ENCODE measurements at places on chromosomes 1 and 21. TPM values are rescaled to one million over a fixed set of nuclear protein-coding genes. Genes with fewer than 3 reads are reported as not detected.
A peak's percentile ranks its signal among the peaks of the same experiment; 100 is the strongest.

DNA sequence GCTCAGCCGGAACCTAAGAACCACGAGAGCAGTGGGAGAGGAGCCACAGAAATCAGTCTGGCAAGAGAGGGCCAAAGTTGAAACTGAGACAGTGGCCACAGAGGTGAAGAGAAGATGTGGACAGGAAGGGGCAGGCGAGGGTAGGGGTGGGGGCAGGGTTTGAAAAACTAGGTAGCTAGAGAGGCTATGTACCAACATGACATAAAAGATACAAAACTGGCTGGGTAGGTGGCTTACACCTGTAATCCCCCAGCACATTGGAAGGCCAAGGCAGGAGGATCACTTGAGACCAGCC, 28.4 kb upstream of the TIAM1 start:
- DNase-seq, result no peak

- DNase-seq, result no peak
These were observed 183.9 kb downstream of the C1orf94 start for GRCh38 chr1:34360574-34360973.

- DNase-seq, result no peak
These were observed 9.0 kb upstream of the TBX19 start for GRCh38 chr1:168271636-168272035.

IFNLR1 gene
- 1.0 TPM for total RNA-seq

TCHH gene
- not detected for total RNA-seq

GRCh38 chr1:78223417-78224215, 177.8 kb downstream of the GIPC2 start:
- no peak for DNase-seq

GRCh38 chr1:8397511-8397910, 79.6 kb downstream of the SLC45A1 start:
- DNase-seq, result no peak

GJB5 gene
- not detected for total RNA-seq

UBASH3A gene
- total RNA-seq, result 41.9 TPM

PTTG1IP gene
- 95.6 TPM for total RNA-seq

- no peak for DNase-seq
These were observed 8.3 kb downstream of the DNAI4 start for GRCh38 chr1:66916320-66916719.

DNA sequence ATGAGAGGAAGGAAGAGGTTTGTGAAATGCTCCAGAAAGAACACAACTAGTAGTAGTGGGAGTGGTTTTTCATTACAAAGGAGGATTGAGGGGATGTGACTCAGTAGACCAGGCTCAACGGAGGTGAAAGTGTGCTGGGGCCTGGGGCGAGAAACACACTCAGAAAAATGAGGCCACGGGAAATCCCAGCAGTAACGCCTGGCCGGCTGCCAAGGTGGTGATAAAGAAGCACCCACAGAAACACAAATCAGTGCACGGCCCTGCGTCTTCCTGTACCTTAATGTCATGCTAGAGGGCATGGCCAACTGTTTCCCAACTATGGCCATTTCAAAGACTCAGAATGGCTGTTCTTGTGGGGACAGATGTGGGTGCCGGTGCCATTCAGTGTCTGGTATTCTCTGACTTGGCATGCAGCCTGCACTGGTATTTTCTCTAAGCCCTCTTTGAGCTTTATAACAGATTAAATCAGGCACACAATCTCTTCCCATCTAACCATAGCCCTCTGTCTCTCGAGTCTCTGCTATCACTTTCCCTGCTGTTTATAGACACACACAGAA, 38.2 kb downstream of the URB2 start:
- DNase-seq, result peak; percentile 59

DNA sequence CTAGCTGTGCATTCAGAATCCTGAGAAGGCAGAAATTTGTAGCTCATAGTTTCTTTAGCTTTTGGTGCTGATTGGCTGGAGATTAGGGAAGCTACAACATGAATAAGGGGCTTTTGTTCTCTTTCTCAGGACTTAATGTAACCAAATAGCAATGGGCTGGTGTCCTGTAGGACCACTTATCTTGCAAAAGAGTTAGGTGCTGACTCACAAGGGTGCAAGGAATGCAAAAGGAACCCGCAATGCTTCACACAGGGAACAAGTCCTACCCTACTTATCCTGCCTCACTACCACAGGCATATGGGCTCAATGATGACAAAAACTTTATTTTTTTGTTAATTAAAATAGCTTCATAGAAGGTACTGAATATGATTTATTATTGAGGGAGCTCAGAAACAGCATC, 541.5 kb downstream of the AMY1C start:
- DNase-seq, result no peak

DNA sequence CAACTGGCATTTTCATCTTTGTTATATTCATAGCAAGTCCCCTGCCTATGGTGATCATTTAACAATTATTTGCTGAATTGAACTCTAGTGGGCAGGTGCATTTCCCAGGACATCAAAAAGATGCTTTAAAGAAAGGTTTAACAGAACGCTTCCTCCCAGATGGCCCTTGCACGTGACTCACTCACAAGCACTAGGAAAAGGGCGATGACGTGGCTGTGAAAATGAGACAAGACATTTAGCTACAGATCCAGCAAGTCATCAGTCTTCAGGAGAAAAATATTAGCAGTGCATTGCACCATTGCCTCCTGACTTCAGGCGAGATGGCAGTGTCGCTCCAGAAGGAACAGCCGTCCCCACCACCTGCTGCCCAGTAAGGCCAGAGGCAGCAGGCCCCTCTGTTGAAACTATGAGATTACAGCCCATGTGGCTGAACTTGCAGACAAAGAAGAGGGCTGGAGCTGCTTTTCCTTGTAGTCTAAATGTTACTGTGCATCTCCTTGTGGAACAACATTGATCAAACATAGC, 37.2 kb downstream of the DSCAM start:
- DNase-seq, result no peak

- no peak for DNase-seq
These were observed 171.8 kb upstream of the IVNS1ABP start for GRCh38 chr1:185488808-185489207.

ELAPOR1 gene
- total RNA-seq, result 11.5 TPM

DNA sequence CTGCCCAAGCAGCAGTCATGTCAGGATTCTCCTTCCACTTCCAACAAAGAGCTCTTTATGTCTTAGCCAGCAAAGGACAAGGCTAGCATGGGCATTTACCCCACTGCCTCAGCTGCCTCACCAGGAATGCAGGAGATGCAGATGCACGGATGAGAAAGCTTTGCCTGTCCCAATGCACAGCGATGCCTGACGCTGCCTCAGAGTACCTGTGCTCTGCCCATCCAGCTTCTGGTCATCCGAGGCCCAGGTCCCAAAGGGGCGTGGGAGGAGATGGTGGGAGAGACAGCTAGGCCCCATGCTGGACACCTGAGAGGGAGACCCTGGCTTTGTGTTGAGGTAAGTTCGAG, 59.0 kb downstream of the IRF2BP2 start:
- no peak for DNase-seq

DNA sequence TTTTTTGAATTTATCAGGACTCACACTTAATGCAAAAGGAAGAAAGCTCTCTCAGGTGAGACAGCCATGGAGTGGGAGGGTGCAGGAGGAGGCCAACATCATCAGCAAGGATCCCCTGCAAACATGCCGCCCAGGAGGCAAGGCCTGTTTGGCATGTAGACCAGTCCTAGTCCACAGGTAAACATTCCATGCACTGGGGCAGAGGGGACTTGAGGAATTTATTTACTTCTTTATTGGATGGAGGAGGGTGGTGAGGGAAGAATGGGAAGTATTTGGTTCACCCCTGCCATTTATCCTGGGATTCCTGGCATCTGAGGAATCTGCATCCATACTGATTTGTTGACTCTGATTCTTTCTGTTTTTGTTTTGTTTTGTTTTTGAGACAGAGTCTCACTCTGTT, 1.5 kb upstream of the UQCRHL start:
- DNase-seq, result no peak

DNA sequence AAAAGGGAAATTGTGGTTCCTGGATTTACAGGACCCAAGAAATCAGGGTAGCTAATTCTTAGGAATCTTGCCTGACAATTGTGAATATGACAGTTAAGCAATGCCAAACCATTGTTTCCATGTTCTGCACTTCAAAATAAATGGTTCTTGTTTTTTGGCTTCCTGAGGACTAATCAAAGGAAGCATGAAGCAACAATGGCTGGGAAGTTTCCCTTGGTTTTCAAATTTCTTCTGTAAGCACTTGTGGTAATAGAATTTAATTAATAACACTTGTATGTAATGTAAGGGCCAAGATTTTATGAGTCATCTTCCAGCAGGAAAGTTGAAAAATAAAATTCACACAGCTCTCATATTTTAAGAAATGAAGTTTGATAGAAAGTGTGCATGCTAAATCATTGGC, 31.7 kb downstream of the JAM2 start:
- DNase-seq, result no peak

DNA sequence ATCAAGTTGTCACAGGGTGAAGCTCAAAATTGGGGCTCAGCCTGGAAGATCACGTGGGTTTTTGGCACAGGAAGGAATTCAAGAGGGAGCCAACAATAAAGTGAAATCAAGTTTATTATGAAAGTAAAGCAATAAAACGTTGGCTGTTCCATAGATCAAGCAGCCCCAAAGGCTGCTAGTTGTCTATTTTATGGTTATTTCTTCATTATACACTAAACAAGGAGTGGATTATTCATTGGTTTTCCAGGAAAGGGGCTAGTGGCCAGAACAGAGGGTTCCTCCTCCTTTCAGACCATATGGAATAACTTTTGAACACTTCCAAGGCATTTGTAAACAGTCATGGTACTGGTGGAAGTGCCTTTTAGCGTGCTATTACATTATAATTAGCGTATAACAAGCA, 723.5 kb upstream of the ADAMTS5 start:
- no peak for DNase-seq

NRAS gene
- 56.0 TPM for total RNA-seq

SOX13 gene
- 0.85 TPM for total RNA-seq

CFHR5 gene
- not detected for total RNA-seq

DNA sequence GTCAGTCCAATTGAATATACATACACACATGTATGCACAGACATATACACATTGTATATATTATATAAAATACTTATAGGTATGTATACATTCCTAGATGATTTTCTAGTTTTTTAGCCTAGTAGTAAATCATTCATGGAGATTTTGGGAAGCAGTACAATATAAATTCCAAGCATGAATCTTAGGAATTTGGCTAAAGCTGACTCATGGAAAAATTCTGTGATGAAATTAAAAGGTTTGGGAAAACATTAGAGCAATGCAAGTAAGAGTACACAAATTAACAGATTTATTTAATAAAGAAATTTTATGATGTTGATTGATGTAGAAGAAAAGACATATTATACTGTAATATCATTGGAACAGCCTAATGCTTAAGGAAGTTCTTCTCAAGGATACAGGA, 43.7 kb upstream of the PTGFR start:
- DNase-seq, result no peak

- DNase-seq, result peak; percentile 40
These were observed 36.2 kb downstream of the UBE2G2 start for GRCh38 chr21:44765231-44766013.

DNA sequence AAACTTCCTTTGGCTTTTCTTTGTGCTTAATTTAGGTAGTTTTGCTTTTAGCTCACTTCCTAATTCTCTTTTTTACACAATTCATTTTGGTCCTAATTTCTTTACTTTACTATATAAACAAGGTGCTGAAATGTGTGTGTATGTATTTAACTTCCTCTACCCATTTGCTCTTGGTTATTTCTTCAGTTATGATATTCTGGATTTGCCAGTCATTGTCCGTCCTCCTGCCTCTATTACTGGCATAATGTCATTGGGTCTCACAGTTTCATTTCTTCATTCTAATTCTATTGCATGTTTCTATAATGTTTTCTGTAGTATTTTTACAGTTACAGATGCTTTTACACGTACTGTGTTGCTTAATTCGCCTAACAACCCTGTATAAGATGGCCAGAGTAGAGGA, 96.2 kb downstream of the ZMYM4 start:
- DNase-seq, result no peak

GRCh38 chr1:193656841-193657240, 470.4 kb upstream of the B3GALT2 start:
- DNase-seq, result no peak
